Naive thymus-derived CD8-positive, alpha-beta T cell (primary cell): ENCODE measurements at places on chromosomes 16 and 17.
A peak's percentile ranks its signal among the peaks of the same experiment; 100 is the strongest.

DNA sequence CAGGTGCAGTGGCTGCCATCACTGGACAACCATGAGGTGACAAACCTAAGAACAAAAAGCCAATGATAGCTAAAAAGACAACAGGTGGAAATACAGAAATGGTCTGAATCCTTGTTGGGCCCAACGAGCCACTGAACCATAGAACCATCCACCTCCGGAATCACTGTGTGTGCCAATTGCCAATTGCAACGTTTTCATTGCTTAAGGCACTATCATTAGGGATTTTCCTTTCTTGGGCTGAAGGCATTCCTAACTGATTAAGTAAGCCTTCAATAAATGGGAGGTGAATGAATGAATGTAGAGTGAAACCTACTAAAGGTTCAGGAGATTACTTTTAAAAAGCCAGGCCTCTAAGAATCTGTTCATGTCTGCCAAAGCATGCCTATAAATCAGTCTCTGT lies 3.6 kb downstream of the USP31 start:
- no peak for DNase-seq

DNA sequence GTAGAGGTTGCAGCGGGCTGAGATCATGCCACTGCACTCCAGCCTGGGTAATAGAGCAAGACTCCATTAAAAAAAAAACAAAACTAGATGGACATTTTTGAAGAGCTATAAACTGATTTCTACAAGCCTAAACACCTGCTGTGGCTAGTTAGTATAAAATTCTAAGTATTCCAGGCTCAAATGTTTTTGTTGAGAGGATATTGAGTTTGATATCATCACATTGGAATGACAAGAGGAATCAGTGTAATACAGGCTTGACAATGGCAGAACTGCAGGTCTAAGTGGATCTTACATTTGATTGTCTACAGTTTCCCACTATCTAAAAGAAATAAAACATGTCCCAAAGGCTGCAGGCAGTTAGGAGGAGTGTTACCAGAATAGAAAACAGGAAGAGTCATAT lies 23.9 kb upstream of the DLX3 start:
- DNase-seq: no peak

GRCh38 chr16:19701091-19701490 lies 16.9 kb downstream of the KNOP1 start:
- DNase-seq: no peak

- no peak for DNase-seq
These were observed 3.1 kb downstream of the NTHL1 start for GRCh38 chr16:2044541-2044940.

DNA sequence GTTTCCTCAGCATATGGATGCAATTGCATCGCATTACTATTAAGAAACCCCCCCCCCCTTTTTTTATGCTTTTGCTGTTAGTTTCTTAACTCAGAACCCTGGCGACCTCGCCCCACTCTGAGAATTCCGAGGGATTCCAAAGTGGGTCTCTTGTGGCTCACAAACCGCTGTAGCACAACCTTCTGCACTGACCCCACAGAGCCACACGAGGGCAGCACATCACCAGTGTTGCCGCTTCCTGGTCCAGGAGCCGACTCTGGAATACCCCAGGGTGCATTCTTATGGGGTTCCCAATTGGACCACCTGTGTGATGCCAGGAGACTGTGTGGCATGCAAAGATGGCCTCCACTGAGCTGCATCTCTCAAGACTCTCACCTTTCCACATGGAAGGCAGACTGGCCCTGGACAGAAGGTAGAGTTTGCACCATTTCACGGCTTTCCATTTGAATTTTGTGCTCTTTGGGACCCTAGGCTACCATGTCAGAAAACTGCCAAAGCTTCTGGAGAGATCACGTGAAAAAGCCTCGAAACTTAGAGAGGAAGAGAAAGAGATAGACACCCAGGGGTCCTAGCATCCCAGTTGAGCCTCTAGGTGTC lies 432.7 kb upstream of the ASIC2 start:
- no peak for DNase-seq

GRCh38 chr17:17075125-17075781 lies 33.0 kb downstream of the MPRIP start:
- no peak for DNase-seq

GRCh38 chr16:27728691-27729090 lies 178.7 kb downstream of the KATNIP start:
- DNase-seq: no peak

- peak; percentile 18 for DNase-seq
These were observed 5.3 kb downstream of the RPL13 start for GRCh38 chr16:89565506-89566372.

- peak; percentile 55 for DNase-seq
These were observed 16.7 kb downstream of the UNC13D start for GRCh38 chr17:75827308-75828075.

GRCh38 chr17:31580706-31581490 lies 189.4 kb downstream of the RAB11FIP4 start:
- DNase-seq: no peak

GRCh38 chr17:82078433-82078832 lies 12.8 kb upstream of the DUS1L start:
- DNase-seq: no peak

DNA sequence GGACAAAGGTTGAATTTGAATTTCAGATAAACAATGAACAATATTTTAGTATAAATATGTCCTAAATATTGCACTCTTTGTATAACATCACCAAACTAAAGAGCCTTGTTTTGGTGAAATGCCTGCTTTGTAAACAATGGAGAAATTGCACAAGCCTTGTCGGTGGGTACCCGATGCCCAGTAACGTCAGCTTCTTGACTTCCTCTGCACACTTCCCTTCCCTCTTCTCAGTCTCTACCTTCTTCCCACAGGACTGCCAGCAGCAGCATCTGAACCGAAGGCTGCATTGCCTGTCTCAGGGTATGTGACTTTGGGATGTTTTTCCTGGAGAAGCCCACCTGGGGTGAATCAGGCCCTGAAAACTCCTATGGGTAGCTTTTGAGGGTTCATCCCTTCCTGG lies 113.9 kb downstream of the UTP18 start:
- no peak for DNase-seq

DNA sequence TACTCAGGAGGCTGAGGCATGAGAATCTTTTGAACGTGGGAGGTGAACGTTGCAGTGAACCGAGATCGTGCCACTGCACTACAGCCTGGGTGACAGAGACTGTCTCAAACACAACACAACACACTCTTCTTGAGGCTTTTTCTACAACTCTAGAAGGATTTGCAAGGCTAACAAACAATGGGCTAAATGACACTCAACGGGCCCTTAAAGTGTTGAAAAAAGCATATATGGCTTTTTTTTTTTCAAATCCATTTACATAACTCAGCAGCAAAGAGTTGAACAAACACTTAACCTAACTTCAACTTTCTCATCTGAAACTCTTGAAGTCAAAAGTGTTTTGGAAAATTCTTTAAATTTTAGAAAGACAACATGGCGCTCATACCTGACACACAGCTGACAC lies 22.3 kb downstream of the CDR2 start:
- no peak for DNase-seq

- DNase-seq: no peak
These were observed 19.4 kb downstream of the NACA2 start for GRCh38 chr17:61571624-61572023.

DNA sequence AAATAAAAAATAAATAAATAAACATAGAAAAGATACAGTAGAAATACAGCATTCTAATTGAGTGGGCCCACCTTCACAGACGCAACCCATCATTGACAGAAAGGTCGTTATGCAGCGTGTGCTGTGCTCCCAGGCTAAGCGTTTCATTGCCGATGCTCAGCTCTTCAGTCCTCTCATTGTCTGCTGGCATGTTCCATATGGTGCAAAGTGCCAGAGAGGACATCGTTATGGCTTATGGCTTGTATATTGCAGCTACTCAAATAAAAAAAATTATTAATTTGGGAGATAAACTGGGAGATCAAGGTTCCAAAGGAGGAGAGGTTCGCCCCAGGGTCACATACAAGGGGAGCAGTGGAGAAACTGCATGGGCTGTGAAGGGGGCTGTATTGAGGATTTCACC lies 11.3 kb upstream of the UBALD2 start:
- no peak for DNase-seq

DNA sequence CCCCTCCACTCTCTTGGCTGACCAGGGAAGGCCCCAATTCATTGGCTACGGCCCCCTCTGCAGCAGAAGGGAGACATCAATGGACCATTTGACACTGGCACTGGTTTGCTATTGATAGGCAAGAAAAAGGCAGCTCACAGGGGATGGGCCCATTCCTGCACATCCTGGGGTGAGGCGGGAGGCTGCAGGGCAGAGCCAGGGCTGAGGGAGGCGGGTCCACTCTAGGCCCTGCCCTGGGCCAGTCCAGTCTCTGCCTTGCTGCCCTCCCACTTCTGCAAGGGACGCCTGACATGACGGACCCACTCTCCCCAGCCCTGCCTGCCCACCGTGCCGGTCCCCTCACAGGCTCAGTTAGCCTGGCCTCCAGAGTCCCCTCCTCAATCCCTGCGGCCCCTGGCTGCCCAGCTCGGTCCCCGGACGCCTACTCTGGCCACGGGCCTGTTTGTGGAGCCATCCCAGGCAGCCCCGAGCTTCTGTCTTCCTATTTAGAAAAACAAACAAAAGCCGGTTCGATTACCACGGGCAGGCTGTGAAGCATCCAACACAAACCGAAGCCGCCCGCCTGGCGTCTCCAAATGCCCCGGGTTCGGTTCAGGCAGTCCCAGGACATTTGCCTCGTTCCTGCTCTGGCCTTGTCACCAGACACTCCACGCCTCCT lies 160.7 kb downstream of the IRX5 start:
- DNase-seq: no peak

GRCh38 chr17:7825206-7825990 lies 8.6 kb upstream of the KDM6B start:
- no peak for DNase-seq

DNA sequence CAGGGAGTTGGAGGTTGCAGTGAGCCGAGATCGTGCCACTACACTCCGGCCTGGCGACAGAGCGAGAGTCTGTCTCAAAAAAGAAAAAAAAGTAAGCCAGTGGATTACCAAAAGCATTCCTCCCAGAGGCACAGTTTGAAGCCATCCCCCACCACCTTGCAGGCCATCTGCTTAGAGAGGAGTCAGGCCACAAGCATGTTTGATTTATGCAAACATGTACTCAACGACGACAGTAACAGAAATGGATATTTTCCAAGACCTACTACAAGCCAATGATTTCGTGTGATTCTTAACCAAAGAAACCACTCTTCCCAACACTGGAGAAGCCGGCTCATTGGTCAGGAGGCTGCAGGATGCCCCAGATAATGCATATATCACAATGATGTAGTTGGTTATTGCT lies 34.8 kb downstream of the MYH13 start:
- no peak for DNase-seq

- DNase-seq: no peak
These were observed 60.7 kb downstream of the WSB1 start for GRCh38 chr17:27354491-27355081.

DNA sequence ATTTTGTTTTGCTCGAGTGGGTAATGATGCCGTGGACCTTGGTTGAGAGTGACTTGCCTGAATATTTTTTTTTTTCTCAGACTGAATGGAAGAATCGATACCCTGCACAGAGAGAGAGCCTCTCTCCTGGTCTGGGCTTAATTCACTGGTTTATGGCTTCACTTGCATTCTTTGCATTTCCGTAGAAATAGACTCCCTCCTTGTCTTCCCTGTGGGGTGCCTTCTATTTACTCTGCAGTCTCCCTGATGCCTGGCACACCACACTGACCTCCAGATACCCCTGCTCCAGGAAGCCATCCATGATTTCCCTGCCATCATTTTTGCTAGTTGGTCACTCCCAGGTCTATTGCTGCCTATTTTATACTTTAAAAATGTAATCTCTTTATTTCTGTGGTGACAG lies 238.0 kb downstream of the SNX29 start:
- DNase-seq: no peak

GRCh38 chr17:44464037-44464436 lies 39.2 kb downstream of the GPATCH8 start:
- DNase-seq: no peak

- peak; percentile 46 for DNase-seq
These were observed 662 bp downstream of the COTL1 start for GRCh38 chr16:84617041-84617790.

DNA sequence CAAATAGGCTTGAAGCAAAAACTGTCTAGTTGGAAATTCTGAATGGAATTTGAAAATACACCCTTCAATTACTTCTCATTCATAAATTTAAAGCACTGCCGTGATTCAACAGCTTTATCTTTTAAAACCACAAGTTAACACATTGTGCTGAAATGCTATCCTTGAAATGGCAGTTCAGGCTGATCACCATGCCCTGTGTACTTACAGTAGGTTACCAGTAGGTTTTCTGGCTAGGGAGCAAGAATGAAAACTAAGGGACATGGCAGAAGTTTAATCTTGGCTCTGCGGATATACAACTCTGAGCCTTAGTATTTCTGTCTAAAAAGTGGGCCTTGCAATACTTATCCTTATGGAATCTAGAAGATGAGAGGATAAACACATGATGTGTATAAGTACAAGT lies 28.0 kb downstream of the NXPH3 start:
- no peak for DNase-seq

- DNase-seq: no peak
These were observed 76.7 kb upstream of the DOC2B start for GRCh38 chr17:258045-258734.

- no peak for DNase-seq
These were observed 74.6 kb downstream of the TMEM100 start for GRCh38 chr17:55648086-55648485.

DNA sequence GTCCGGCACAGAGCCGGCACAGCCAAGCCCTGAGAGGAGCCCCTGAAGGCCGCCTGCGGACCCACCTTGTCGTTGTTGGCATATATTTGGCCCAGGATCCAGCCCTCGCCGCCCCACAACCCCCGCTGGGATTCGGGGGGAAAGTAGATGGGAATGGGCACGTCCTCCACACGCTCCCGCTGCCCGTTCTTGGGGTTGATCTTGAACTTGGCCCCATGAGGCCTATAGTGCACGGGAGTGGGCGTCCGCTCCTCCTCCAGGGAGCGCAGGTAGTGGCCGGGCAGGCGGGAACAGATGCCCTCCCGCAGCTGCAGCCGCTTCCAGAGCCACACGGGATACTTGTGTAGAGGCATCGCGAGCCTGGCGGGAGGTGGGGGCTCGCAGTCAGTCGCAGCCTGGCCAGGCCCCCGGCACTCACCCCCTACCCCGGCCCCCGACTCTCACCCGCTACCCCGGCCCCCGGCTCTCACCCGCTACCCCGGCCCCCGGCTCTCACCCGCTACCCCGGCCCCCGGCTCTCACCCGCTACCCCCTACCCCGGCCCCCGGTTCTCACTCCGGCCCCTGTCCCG lies 387 bp downstream of the MRPL28 start:
- DNase-seq: no peak

- DNase-seq: peak; percentile 26
These were observed 25.4 kb downstream of the DNAJA2 start for GRCh38 chr16:46947900-46948547.

DNA sequence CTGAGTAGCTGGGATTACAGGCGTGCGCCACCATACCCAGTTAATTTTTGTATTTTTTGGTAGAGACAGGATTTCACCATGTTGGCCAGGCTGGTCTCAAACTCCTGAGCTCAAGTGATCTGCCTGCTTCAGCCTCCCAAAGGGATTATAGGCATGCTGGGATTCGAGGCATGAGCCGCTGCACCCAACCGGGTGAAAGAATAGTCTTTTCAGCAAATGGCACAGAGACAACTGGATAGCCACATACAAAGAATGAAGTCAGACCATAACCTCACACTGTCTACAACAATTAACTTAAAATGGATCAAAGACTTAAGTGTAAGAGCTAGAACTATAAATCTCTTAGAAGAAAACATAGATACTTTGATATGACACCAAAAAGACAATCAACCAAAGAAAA lies 67.6 kb downstream of the TBC1D16 start:
- no peak for DNase-seq
